Fibroblast of mammary gland (primary cell): ENCODE measurements at places on chromosomes 1 and 21.
A peak's percentile ranks its signal among the peaks of the same experiment; 100 is the strongest.

GRCh38 chr1:207648334-207649209 is 3.6 kb downstream of the CR1L start:
- no peak for DNase-seq

DNA sequence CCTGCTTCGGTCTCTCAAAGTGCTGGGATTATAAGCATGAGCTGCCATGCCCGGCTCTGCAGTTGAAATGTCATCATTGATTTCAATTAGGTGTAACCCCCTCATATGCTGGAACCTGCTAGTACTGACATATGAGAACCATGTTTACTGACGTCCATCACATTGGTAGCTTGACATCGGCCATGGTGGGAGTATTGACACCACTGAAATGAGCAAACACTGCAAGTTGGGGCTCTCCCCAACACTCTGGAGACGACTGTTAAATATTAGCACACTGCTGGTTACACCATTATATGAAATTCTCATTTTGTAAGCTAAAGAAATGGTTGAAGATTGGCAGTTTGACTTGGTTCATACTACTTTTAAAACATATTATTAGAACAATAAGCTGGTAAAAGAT is 63.7 kb downstream of the CNST start:
- DNase-seq: no peak

- no peak for DNase-seq
Observed at GRCh38 chr1:85571181-85571759, 9.3 kb upstream of the CCN1 start.

DNA sequence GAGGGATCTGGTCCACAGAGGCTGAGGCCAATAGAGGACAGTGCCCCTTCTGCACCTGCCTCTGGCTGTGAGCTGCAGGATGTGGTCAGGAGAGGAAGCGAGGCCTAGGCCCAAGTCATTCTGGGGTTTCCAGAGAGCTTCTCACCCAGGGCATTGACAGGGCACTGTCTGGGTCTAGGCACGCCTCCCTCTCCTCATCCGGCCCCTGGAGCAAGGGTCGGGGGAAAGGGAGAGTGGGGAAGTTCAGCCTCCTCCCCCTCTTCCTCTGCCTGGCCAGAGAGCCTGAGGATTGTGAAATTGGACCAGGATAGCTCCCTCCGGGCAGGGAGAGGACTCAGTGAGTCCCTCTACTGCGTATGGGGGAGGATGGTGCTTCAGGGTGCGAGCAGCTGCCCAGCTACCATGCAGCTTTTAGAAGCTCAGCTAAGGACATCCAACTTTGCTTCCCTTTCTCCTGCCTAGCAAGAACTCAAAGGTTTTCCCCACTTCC is 6.3 kb upstream of the INAVA start:
- DNase-seq: no peak

GRCh38 chr1:39925721-39926342 is 24.1 kb upstream of the MYCL start:
- DNase-seq: peak; percentile 80

- no peak for DNase-seq
Observed at GRCh38 chr1:200889571-200889970, 5.1 kb upstream of the INAVA start.

DNA sequence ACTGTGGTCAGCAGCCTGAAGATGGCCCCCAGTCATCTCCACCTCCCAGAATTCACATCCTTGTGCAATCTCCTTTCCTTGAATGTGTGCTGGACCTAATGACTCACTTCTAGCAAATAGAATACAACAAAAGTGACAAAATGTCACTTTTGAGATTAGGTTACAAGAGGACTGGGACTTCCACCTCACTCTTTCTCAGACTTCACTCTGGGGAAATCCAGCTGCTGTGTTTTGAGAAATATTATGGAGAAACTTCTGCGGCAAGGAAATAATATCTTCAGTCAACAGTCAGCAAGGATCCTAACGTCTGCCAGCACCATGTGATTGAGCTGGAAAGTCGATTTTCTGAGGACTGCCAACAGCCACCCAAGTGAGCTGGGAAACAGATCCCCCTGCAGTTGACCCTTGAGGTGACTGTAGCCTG is 70.5 kb upstream of the GADD45A start:
- DNase-seq: peak; percentile 72
